ENCODE measurements at places on chromosomes 16 and 17. TPM values are rescaled to one million over a fixed set of nuclear protein-coding genes. Genes with fewer than 3 reads are reported as not detected.
A peak's percentile ranks its signal among the peaks of the same experiment; 100 is the strongest.

DNA sequence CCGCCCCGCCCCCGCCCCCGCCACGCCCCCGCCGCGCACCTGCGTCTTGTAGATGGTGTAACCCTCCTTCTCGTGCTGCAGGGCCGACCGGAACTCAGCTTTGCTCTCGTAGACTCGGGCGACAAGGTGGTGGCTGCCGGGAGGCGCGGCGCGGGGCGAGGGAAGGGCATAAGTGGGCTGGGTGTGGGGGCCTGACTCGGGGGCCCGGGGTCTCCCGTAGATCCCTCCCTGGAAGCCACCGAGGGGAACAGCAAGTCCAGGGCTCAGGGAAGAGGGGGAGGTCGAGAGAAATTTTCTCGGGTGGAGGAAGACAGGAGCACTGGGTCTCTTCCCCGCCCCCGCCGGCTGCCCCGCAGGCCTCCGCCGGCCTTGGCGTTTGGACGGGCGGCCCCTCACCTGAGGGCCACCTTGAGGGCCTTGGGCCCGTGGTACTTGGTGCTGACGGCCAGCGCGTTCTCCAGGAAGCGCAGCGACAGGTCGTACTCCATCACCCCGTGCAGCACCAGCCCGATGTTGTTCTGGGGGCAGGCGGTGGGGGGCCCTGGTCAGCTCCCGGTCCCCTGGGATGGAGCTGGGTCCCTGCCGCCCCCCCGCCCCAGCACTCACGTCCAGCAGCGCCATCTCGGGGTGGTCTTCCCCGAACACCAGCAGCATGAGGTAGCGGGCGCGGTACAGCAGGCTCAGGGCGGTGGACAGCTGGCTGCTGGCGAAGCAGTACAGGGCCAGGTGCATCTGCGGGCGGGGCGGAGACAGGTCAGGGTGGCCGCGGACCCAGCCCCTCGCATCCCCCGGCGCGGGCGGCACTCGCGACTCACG lies 19.4 kb downstream of the CLUH start:
- DNase-seq, result no peak

DNA sequence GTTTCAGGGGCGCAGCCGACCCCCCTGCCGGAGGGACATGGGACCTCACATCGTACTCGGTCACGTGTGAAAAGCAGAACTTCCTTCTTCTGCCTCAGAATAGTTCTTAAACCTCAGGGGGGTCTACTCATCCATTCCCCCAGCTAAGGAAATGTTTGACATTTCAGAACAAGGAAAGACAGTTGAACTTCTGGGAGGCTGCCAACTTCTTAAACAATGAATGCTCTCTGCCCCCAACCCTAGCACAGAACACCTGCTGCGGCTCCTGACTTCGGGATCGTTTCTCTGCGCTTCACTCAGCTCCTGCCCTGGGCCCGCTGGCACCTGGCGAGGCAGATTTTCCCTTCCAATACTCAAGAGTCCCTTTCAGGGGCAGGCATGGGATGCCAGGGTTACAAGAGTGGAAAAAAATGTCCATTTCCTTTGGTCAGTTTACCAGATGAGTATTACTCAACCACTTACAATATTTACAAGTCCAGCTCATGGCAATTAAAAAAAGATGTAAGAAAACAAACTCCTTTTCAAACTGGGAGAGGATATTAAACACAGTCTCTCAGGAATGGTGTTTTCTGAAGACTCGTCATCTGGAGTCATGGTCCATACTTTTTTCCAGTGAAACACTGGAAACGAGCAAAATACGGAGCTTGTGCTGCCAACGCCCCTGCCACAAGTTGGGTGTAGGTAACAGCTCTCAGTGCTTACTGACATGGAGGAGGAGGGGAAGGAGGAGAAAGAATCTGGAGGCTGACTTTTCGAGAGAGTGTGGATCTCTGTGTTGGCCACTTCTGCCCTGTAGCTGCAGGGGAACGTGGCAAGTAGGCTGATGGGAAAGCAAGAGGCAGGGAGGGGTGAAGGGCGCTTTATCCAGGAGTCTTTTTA lies 235.7 kb downstream of the NTN1 start:
- DNase-seq, result no peak

GRCh38 chr16:31355431-31356100 lies 590 bp downstream of the ITGAX start:
- no peak for DNase-seq

DNA sequence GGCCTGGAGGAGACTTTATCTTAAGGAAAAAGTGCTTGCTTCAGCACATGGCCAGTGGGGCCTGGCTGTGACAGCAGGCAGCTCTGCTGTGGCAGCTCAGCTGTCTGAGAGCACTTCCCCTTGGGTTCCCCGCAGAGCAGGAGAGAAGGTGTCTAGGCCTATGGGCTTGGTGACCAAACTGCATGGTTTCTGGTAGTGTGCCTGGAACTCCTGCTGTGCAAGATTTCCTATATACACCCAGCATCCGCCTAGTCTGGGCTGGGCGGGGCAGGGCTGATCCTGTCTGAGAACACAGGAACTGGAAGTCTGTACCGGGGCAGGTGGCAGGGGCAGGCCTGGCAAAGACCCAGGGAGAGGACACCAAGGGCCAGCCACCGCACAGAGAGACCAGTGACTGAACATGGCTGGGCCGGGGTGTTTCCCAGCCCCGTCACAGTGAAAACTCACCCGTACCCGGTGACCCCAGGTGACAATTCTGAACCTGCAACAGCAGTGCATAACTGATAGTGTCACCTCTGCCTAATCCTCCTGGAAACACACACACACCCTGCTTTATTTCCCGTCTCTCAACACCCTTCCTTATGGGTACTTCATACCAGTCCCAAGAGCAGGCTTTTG lies 39.3 kb downstream of the CHD9 start:
- peak; percentile 45 for DNase-seq

- DNase-seq, result no peak
Observed at GRCh38 chr16:49483251-49483650, 109.6 kb downstream of the C16orf78 start.

GRCh38 chr16:66081775-66082366 lies 284.6 kb upstream of the CDH5 start:
- DNase-seq, result no peak

DNA sequence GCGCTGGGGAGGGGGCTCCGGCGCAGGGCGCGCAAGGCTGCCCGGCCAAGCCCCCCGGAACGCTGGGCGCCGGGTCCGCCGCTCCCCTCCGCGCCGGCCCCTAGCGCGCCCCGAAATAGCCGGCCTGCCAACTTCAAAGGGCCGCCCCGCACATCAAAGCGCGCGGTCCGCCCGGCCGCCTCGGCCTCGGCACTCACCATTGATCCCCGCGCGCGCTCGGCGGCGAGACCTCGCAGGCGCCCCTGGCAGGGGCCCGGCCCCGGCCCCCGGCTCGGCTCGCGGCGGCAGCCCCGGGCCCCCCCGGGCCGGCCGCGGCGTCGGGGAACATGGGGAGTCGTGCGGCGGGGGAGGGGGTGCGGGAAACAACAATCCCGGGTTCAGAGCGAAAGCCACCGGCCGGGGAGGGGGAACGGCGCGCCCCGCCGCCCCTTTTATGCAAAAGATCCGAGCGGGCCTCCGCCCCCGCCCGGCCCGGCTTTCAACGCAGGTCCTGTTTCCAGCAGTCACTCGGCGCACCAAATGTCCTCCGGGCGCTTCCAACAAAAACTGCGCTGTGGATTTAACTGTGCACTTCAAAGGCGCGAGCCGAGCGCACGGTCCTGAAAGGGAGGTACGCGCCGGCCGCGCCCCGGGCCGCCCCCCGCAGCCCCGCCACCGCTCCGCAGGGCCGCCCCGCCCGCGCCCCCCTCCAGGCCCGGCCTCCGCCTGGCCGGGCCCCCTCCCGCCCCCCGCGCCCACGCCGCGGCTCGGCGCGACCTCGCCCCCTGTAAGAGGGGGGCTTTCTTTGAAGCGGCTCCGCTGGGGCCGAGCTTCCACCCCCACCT lies 608 bp downstream of the AXIN2 start:
- no peak for DNase-seq

DNA sequence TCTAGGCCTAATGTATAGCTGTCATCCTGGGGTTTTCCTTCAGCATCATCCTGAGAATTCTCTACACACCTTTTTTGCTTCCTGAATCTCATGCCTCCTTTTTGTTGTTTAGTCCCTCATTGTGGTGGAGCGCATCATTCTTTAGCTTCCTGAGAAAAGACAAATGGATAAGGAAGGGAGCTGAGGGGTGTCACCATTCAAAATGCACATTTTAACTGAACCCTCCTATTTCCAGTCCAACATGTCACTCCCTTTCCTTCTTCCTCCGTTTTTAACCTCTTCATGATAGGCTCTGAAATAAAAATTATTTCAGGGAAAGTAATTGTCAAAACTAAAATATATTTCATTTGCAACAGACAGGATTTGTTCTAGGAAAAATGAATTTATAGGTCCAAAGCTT lies 39.7 kb upstream of the GNAO1 start:
- DNase-seq, result no peak

DNA sequence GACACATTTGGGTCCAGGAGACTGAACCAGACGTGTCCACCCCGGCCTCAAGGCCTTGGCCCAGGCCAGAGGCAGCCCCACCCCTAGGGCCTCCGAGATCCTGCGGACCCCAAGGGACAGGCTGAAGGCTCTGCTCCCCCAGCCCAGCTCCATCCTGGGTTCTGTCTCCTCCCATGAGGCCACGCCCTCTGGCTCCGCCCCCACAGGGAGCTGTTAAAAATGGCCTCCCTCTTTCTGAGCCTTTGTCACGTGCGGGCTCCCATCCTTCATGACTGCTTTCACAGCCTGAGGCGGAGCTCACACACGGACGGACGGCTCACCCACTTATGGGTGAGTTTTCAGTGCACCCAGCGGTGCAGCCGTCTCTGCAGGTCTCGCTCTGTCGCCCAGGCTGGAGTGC lies 6.5 kb upstream of the CACNA1H start:
- DNase-seq, result no peak

- DNase-seq, result peak; percentile 1
Observed at GRCh38 chr17:8746501-8747236, 2.0 kb upstream of the CCDC42 start.

GRCh38 chr16:57616241-57616640 lies 12.2 kb upstream of the ADGRG1 start:
- no peak for DNase-seq

DNA sequence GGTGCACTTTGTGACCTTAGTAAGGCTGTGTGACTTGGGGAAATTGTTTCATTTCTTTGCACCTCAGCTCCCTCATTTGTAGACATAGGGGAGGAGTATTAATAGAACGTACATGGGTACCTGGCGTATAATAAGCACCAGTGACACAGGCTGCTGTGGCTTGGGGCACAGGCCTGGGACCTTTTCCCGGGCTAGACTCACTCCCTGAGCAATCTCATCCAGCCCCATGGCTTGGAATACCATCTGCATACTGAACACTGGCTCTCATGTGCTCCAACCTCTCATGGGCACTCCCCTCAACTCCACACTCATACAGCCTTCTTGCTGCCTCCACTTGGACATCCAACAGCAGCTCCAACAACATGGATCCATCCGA lies 41.0 kb upstream of the MRPS23 start:
- no peak for DNase-seq

DNA sequence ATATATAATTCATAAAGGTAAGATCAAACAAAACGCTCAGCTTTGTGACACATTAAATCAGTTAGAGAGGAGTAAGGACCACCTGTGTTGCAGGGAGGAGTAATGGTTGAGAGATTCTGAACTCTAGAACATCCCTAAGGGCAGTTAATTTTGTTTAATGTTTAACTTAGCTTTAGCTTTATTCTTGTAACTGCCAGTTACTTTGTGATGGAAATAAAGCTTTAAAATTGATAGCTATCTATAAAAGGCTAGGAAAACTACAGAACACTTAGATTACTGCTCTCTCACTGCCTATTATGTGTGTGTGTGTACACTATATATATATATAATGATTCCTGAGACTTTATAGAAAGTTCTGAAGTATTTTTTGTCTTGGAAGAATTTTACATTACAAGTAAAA lies 37.8 kb downstream of the PTRH2 start:
- no peak for DNase-seq

DNA sequence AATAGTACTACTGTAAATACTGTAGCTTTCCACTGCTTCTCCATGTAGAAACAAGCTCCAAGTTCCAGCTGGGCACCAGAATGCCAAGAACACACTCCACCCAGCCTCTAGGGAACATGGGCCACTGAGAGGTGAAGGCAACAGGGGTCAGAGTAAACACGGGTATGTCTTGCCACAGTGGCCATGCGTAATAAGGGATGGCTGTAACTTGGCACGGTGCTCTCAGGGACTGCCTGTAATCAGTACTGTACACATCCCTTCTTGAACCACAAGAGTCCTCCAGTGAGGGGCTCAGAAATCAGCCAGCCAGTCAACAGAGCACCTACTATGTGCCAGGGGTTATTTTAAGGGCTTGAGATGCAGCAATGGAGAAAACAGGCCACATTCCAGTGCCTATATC lies 10.8 kb downstream of the LRRC59 start:
- no peak for DNase-seq

DNA sequence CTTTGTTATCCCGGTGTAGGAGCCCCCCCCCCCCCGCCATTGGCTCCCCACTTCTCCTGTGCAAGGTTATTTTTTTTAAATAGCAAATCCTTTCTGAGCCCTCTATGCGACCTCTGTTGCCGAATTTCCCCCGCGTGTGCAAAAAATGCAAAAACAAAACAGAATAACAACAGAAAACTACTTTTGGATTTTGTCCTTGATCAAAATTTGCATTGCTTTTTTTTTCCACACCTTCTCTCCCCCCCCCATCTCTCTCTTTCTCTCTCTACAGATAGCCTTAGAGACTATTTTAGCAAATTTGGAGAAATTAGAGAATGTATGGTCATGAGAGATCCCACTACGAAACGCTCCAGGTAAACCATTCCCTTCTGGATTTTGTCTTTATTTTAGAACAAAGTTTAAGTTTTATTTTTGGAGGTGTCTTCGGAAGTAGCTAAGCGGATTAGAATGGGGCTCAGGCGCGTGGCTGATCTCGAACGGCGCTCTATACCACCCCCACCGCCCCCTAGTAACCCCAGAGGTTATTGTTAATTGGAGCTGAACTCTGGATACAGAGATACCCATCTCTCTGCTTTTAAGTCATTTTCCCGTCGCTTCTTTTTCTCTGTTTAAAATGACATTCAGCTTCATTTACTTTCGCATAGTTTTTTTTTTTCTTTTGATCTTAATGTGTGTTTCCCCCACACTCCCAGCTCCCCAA lies 1.0 kb downstream of the MSI2 start:
- DNase-seq, result no peak

GRCh38 chr17:7961421-7961820 lies 29.4 kb downstream of the CNTROB start:
- no peak for DNase-seq

The TMEM238L gene
- polyA plus RNA-seq, result not detected

The SOST gene
- polyA plus RNA-seq, result not detected

The ZNF629 gene
- 0.23 TPM for polyA plus RNA-seq

The HEATR9 gene
- not detected for polyA plus RNA-seq

The KRT36 gene
- not detected for polyA plus RNA-seq

The TBC1D3K gene
- not detected for polyA plus RNA-seq

The ALDH3A1 gene
- 0.15 TPM for polyA plus RNA-seq

The BRIP1 gene
- 11.9 TPM for polyA plus RNA-seq

The ZSCAN10 gene
- not detected for polyA plus RNA-seq

The PRSS36 gene
- polyA plus RNA-seq, result 0.17 TPM

The OTOP3 gene
- polyA plus RNA-seq, result not detected

The MEIOC gene
- 0.28 TPM for polyA plus RNA-seq

The MT2A gene
- 257 TPM for polyA plus RNA-seq

The GPR139 gene
- not detected for polyA plus RNA-seq
